PC-3 (cell line): ENCODE measurements at places on chromosomes 16 and 17. TPM values are rescaled to one million over a fixed set of nuclear protein-coding genes. Genes with fewer than 3 reads are reported as not detected.

DNA sequence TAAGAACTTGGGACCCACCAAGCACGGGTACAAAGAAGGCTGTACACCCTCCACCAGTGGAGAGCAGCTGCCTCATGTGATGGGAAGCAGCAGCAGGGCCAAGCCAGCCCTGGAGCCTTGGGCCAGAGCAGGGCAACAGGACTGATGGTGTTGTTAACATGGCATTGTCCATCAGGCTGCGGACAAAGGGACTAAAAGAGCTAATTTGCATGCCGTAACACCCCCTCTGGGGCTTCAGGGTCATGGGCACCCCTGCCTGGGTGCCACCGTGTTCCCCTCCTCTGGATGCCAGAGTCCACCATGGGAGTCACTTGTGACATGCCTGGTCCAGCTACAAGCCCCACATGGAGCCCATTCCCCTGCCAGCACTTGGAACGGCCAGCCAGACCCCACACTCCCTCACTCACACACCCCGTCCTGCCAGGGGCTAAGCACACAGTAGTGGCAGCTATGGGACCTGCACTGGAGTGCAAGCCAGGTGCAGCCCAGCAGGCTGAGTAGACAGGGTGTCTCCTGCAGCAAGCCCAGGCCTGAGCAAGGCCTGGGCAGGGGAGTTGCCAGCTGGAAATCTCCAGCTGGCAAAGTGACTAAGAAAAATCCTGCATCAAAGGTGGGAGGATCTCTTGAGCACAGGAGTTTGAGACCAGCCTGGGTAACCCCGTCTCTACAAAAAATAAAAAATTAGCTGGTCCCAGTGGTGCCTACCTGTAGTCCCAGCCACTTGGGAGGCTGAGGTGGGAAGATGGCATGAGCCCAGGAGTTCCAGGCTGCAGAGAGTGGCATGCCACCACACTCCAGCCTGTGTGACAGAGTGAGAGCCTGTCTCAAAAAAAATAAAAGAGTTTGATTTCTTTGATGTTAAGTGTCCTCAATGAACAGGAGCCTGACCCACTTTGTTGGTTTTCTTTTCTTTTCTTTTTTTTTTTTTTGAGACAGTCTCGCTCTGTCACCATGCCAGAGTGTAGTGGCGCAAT is 33.7 kb downstream of the NOL11 start:
- H3K4me1 ChIP-seq: no peaks in the 10 kb centered on the region
- DNase-seq: no peak
- no peaks in the 10 kb centered on the region for H3K27me3 ChIP-seq
- H3K4me3 ChIP-seq: no peak overlapping the region
- no peak overlapping the region for H3K27ac ChIP-seq
- H3K36me3 ChIP-seq: peaks cover 40% of the 10 kb centered on the region

DNA sequence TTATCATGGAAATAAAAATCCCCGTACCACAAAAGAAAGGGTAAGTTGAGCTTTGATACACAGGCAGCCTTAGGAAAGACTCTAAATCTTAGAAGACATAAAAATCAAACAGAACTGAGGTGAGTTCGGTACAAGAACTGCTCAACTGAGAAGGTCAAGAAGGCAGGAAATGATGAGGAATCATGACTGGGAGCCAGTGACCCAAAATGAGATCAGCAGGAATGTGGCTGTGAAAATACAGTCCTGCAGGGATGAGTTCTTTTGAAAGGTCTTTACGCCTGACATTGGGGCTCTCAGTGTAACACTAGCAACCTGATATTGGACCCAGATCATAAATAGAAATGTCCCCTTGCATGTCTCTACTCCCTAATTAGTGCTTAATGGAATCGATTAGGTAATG is 56.3 kb upstream of the CDH11 start:
- H3K36me3 ChIP-seq: no peaks in the 10 kb centered on the region
- no peaks in the 10 kb centered on the region for H3K27me3 ChIP-seq
- no peak overlapping the region for H3K4me3 ChIP-seq
- H3K4me1 ChIP-seq: no peaks in the 10 kb centered on the region

DNA sequence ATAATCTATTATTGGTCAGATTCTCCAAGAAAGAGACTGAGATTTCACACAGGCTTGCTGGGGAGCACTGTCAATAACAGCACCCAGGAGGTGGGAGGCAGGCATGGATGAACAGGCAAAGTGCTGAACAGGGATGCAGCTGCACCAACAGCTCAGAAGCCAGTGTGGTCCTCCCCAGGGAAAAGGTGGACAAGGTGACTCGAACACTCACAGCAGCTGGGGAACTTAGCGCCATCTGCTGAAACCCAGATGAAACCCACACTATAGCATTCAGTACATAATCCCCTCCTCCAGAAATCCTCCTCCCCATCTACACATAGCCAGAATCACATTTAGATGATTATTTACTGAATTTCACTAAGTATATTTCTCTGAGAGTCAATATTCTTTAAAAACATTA is 255.2 kb upstream of the WSB1 start:
- H3K4me3 ChIP-seq: no peak overlapping the region
- H3K4me1 ChIP-seq: no peaks in the 10 kb centered on the region
- H3K27ac ChIP-seq: no peak overlapping the region
- no peaks in the 10 kb centered on the region for H3K36me3 ChIP-seq
- DNase-seq: peak; percentile 14
- no peaks in the 10 kb centered on the region for H3K27me3 ChIP-seq

DNA sequence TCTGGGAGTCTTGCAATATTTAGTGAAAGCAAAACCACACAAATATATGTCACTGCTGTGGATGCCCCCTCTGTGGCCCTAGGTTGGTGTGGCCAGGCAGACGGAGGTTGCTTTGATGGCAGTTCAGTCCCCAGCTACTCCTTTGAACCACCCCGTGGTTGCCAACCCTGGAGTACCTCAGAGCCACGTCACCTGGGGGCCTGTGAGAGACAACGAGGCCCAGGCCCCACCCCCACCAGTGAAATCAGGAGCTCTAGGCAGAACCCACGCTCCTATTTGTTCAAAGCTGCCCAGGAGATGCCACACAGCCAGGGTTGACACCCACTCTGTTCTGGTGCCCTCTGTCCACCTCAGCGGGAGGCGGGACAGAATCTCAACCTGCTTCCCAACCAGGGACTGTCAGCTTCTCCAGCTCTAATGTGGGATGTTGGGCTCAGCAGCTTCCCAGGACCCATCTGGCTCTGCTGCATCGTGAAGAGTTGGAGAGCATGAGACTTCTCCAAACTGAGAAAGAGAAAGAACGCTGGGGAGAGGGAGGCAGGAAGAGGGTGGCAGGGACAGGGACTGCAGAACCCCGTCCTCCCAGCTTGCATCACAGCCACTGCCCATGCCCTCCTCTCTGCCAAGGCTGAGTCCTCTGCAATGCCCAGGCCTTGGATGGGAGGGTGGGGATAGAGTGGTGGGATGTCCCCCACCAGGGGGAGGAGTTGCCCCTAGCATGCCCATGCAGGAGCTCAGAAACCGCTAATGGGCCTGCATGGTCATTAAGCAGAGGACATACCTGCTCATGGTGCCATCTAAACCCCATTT is 81.8 kb downstream of the C16orf78 start:
- H3K4me1 ChIP-seq: no peaks in the 10 kb centered on the region
- no peaks in the 10 kb centered on the region for H3K36me3 ChIP-seq
- H3K27me3 ChIP-seq: 0 out of 2 replicates have a peak, but pooled peaks cover 5% of the 10 kb centered on the region
- H3K27ac ChIP-seq: no peak overlapping the region
- no peak for DNase-seq
- H3K4me3 ChIP-seq: no peak overlapping the region

- no peak overlapping the region for H3K27ac ChIP-seq
- 0 out of 2 replicates have a peak, but pooled peaks cover 6% of the 10 kb centered on the region for H3K4me1 ChIP-seq
- no peak overlapping the region for H3K4me3 ChIP-seq
- DNase-seq: no peak
- no peaks in the 10 kb centered on the region for H3K27me3 ChIP-seq
Measured at GRCh38 chr16:50271148-50272041, 5.0 kb downstream of the ADCY7 start.

- H3K4me1 ChIP-seq: peaks cover 17% of the 10 kb centered on the region
- no peak overlapping the region for H3K27ac ChIP-seq
- peak; percentile 83 for DNase-seq
- H3K36me3 ChIP-seq: no peaks in the 10 kb centered on the region
Measured at GRCh38 chr17:70159980-70160379, 9.4 kb upstream of the KCNJ2 start.

DNA sequence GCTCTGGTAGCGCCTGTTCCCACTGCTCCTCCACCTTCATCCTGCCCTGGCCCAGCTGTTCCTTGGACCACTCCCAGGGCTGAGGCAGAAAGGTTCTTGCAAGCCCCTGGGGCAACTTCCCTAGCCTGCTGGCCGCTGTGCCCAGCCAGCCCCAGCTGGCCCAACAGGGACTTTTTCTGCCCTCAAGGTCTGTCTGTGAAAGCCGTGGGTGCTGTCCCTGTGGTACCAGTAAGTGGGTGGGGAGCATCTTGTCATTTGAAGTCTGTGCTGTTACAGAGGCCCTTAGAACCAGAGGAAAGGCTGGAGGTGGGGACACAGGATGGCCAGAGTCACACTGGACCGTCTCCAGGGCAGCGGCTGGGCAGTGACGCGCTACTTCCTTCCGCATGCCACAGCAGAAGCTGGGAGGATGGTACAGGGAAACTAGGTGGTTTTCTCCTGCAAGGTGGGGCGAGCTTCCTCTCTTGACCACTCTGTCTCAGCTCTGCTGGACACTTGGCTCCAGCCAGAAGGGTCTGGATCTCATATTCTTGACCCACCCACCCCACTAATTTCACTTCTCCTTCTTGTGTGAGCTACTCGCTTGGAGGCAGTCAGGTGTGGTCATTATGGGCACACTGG is 87.8 kb downstream of the PLCG2 start:
- no peaks in the 10 kb centered on the region for H3K36me3 ChIP-seq
- DNase-seq: no peak
- no peak overlapping the region for H3K4me3 ChIP-seq
- no peaks in the 10 kb centered on the region for H3K27me3 ChIP-seq

DNA sequence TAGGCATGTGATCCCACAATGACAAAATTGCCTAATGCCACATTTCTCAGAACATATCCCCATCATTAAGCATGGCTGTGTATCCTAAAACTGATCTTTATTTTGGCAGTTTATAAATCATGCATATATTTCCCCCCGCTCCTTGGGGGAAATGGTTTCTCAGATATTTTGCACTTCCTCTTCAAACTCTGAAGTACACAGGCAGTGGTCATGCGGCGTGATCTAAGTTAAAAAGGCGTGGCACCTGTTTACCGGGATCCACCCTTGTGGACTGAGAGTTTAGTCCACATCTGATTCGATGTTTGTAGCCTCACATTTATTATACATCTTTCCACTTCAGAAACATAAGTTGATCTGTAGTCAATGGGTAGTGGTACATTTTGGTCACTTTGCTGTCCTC is 51.4 kb downstream of the USP10 start:
- peaks cover 11% of the 10 kb centered on the region for H3K4me1 ChIP-seq
- DNase-seq: no peak
- no peaks in the 10 kb centered on the region for H3K27me3 ChIP-seq
- no peak overlapping the region for H3K4me3 ChIP-seq
- no peaks in the 10 kb centered on the region for H3K36me3 ChIP-seq
- H3K27ac ChIP-seq: no peak overlapping the region

GRCh38 chr16:47916266-47916665 is 239.5 kb downstream of the ABCC12 start:
- H3K27me3 ChIP-seq: no peaks in the 10 kb centered on the region
- peak; percentile 13 for DNase-seq
- no peak overlapping the region for H3K27ac ChIP-seq
- H3K4me1 ChIP-seq: peaks cover 12% of the 10 kb centered on the region
- no peak overlapping the region for H3K4me3 ChIP-seq
- no peaks in the 10 kb centered on the region for H3K36me3 ChIP-seq

The SOX15 gene
- total RNA-seq: 6.3 and 7.0 TPM in 2 replicates
